Smooth muscle cell of the pulmonary artery (primary cell): ENCODE measurements at places on chromosomes 6 and 20. TPM values are rescaled to one million over a fixed set of nuclear protein-coding genes. Genes with fewer than 3 reads are reported as not detected.

The SLC35D3 gene
- total RNA-seq = not detected in 2 replicates

The APCDD1L gene
- total RNA-seq = 28.7 and 173 TPM in 2 replicates

The OR12D3 gene
- not detected in 2 replicates for total RNA-seq

The STMND1 gene
- total RNA-seq = not detected in 2 replicates

The PRSS35 gene
- total RNA-seq = 4.2 and 4.7 TPM in 2 replicates

The PRRT1 gene
- 0.36 and 0.39 TPM in 2 replicates for total RNA-seq

The EDN1 gene
- total RNA-seq = 23.8 and 24.9 TPM in 2 replicates

The ISM1 gene
- total RNA-seq = under 0.01 and 0.07 TPM in 2 replicates

The PABPC1L gene
- total RNA-seq = 9.9 and 19.4 TPM in 2 replicates

The NT5E gene
- total RNA-seq = 593 and 667 TPM in 2 replicates

The TDRD6 gene
- 0.13 and 0.26 TPM in 2 replicates for total RNA-seq

The CCN2 gene
- 658 and 710 TPM in 2 replicates for total RNA-seq

The GGT7 gene
- total RNA-seq = 20.6 and 24.8 TPM in 2 replicates

The RXRB gene
- total RNA-seq = 32.2 and 34.4 TPM in 2 replicates

The SLC29A1 gene
- total RNA-seq = 19.1 and 28.1 TPM in 2 replicates

The TENT5A gene
- 60.5 and 63.9 TPM in 2 replicates for total RNA-seq

The DEFB132 gene
- total RNA-seq = not detected in 2 replicates

The CGA gene
- not detected in 2 replicates for total RNA-seq

The MYBL2 gene
- total RNA-seq = 1.3 and 2.4 TPM in 2 replicates

The SULF2 gene
- 8.1 and 20.9 TPM in 2 replicates for total RNA-seq

The PBOV1 gene
- total RNA-seq = not detected in 2 replicates

The ZNF311 gene
- 0.99 and 1.3 TPM in 2 replicates for total RNA-seq

The EYS gene
- total RNA-seq = under 0.01 and 0.13 TPM in 2 replicates

The DDO gene
- 3.6 and 5.9 TPM in 2 replicates for total RNA-seq

The DPPA5 gene
- not detected in 2 replicates for total RNA-seq

The NOX3 gene
- total RNA-seq = not detected in 2 replicates

The MCM8 gene
- total RNA-seq = 4.4 and 5.3 TPM in 2 replicates

The FOXQ1 gene
- 0.03 TPM in 1 of 2 replicates, not detected in the other for total RNA-seq

The DNMT3B gene
- 1.7 and 2.2 TPM in 2 replicates for total RNA-seq

The FANCE gene
- total RNA-seq = 4.5 and 5.1 TPM in 2 replicates

The ZNF165 gene
- 0.13 and 0.26 TPM in 2 replicates for total RNA-seq

The ABRACL gene
- 15.7 and 17.8 TPM in 2 replicates for total RNA-seq

The CDH4 gene
- 0.07 and 0.10 TPM in 2 replicates for total RNA-seq

The CSNK2B gene
- total RNA-seq = 75.1 and 82.0 TPM in 2 replicates

The HLA-DPB1 gene
- 2.8 and 19.5 TPM in 2 replicates for total RNA-seq

The CBLN4 gene
- not detected in 2 replicates for total RNA-seq

The NR2E1 gene
- total RNA-seq = not detected in 2 replicates

The TREML1 gene
- total RNA-seq = not detected in 2 replicates

The GGTLC1 gene
- total RNA-seq = not detected in 2 replicates

The SIRPA gene
- 7.9 and 13.6 TPM in 2 replicates for total RNA-seq

The CCM2L gene
- 0.07 TPM in 1 of 2 replicates, not detected in the other for total RNA-seq

The HLA-F gene
- total RNA-seq = 2.9 and 6.7 TPM in 2 replicates

The BANF2 gene
- not detected in 2 replicates for total RNA-seq
